ENCODE measurements at places on chromosomes 3 and 15.
A peak's percentile ranks its signal among the peaks of the same experiment; 100 is the strongest.

- DNase-seq: no peak
Observed at GRCh38 chr3:128218548-128219257, 65.4 kb downstream of the EEFSEC start.

DNA sequence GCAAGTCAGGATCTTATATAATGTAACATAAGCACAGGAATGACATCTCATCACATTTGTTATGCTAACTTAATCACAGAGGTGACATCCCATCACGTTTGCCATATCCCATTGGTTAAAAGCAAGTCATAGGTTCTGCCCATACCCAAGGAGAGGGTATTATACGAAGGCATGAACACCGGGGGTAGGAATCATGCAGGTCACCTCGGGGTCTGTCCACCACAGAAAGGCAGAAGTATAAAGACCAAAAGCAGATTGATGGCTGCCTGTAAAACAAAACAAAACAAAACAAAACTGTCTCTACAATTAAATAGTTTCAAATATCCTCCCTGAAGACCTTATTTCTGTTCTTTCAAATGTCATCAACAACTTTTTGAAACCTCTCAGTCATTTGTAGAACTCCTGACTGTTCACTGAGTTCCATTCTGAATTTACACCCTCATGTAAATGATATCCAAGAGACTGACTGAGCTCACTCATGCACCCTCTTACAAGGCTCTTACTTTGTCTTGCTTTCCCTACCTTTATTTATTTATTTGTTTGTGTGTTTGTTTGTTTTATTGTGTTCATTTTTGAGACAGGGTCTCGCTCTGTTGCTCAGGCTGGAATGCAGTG is 22.7 kb upstream of the ZNF639 start:
- DNase-seq: no peak

GRCh38 chr3:77038468-77038929 is 1.4 kb upstream of the ROBO2 start:
- DNase-seq: no peak

GRCh38 chr3:11140030-11140712 is 14.1 kb upstream of the HRH1 start:
- DNase-seq: peak; percentile 23

DNA sequence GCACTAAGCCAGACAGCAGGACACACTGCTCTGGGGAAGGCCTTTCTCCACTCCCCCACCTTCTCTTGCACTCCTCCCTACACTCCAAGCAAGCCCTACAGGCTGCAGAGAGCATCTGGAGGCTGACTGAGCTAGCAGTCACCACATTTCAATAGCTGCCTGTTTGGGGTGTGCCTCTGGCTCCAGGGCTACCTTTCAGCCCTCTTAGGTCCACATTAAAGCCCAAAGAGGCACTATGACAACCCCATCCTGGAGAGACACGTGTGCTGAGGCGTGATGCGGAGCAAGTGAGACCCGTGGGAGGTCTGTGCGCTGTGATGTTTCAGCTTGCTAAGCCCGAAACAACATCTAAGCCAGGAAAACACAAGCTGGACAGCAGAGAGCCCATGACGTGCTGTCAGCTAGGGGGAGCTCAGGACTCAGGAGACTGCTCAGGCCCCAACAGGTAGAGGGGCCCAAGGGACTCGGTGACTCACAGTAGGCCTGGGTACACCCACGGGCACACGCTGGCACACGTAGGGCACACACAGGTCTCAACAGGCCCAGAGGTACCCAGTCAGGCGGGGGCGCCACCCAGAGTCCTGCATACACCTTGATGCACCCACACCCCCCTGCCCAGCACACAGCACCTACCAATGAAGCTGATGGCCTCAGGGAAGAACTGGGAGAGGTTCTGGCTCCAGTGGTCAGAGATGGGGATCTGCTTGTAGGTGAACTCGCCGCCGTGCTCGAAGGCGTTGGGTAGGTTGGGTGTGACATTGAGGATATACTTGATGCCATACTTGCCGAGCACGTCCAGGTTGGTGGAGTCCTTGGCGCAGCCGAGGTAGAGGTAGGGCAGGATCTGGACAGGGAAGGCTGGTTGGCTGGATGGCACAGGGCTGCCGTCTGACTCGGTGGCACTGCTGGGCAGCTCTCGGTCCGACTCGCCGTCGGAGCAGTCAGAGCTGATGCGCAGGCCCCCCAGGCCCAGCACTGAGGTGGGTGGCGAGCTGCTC is 2.8 kb downstream of the DUSP7 start:
- DNase-seq: peak; percentile 42

DNA sequence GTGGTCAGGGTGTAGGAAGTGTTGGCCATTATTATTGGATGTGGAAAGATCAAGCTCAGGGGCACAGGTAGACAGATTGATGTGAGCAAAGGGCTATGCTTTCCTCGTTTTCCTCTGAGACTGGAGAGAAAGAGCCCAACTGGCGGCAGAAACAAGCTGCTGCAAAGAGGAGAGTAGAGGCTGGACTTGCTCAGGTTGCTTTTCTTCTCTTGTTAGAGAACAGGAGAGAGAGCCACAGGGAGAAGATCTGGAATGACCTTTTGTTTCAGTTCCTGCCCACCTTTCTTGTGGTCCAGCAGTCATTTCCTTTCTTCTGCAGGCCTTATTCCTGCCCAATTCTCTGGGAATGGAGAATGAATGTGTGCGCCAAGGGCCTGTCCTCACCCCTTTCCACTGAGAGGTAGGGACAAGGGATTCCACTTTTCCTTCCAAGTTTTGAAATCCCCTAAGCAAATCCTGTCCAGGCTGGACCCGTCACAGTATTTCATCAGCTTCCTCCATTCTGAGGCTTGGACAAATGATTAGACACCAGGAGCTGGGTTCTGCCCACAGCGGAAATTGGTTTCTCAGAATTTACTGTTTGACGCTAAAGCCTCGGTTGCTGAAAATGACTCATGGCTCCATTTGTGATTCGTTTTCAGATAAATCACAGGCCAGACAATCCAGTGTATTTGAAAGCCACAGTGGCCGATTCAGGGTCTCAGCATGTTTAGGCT is 16.1 kb downstream of the ZNF80 start:
- peak; percentile 54 for DNase-seq

GRCh38 chr3:117868766-117869165 is 1159.2 kb downstream of the TUSC7 start:
- no peak for DNase-seq

Measured in stimulated activated CD8-positive, alpha-beta memory T cell treated with anti-CD3 and anti-CD28 coated beads, Interleukin-15, amount 100 ng/mL, for 48 hours (primary cell).